ENCODE measurements at places on chromosomes 5 and 9.
A peak's percentile ranks its signal among the peaks of the same experiment; 100 is the strongest.

DNA sequence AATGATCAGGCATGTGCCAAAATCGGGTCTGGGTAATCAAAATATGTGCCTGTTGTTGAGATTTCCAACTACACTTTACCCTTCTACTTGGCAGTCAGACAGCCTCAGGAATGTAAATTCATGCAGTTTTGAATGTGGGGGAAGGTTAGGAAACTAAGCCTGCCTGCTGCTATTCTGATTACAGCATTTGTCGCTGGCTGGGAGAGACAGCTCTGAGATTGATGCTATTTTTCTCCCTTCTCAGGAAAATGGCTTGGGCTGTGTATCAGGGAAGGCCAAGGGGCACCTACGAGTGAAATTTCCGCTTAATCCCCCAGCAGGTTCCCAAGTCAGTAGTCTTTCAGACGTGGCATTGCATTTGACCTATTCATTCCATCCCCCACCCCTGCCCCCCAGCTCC lies 3.6 kb upstream of the RGS7BP start:
- DNase-seq, result no peak

GRCh38 chr5:147388184-147389108 lies 121.4 kb downstream of the DPYSL3 start:
- DNase-seq, result no peak

- DNase-seq, result no peak
Measured at GRCh38 chr5:176342766-176343458, 18.7 kb downstream of the KIAA1191 start.

DNA sequence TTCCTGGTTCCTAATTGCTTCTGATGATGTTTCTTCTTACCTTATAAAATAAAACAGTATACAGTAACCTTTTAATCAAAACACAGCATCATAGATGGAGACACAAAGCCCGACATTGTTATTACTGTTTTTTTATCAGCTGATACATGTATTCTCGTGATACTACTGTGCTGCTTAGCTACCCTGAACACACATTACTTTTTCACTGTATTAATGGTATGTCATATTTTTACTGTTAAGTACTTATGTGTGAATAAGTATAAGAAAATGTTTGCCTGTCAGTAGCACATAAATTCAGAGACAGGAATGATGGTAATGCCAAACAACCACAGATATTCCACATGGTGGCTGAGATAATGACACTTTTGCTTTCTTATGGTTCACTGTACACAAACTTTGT lies 68.7 kb downstream of the RAB24 start:
- DNase-seq, result no peak

DNA sequence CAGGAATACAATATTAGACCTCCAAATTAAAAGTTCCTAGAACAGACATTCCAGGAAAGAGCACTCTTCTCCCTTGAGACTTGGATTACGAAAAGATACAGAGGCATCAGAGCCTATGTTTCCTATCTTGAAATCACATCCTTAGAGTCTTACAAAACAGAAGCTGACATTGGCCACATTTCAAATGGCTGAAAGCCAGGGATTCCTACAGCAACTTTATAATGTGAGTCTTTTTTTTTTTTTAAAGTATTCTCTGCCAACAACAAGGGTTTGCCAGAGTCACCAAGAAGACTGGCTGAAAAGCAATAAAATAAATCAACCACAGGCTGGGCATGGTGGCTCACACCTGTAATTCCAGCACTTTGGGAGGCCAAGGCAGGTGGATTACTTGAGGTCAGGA lies 63.1 kb downstream of the TRPM6 start:
- DNase-seq, result no peak

DNA sequence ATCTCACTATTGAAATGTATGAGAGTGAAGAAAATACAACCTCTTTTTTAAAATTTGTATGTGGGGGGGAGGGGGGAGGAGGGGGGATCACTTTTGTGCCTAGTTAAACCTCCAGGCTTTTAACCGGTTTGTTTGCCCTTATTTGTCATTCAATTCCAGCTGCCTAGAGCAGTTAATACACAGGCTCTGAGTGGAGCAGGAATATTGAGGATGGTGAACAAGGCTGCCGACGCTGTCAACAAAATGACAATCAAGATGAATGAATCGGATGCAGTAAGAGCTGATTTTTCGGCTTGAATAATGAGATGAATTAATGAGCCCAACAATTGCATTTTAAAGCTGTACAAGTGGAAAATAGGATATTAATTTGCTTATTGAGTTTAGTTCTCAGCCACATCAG lies 28.7 kb upstream of the SNX24 start:
- DNase-seq, result no peak

- DNase-seq, result no peak
Measured at GRCh38 chr5:34452170-34452828, 203.8 kb upstream of the RAI14 start.

DNA sequence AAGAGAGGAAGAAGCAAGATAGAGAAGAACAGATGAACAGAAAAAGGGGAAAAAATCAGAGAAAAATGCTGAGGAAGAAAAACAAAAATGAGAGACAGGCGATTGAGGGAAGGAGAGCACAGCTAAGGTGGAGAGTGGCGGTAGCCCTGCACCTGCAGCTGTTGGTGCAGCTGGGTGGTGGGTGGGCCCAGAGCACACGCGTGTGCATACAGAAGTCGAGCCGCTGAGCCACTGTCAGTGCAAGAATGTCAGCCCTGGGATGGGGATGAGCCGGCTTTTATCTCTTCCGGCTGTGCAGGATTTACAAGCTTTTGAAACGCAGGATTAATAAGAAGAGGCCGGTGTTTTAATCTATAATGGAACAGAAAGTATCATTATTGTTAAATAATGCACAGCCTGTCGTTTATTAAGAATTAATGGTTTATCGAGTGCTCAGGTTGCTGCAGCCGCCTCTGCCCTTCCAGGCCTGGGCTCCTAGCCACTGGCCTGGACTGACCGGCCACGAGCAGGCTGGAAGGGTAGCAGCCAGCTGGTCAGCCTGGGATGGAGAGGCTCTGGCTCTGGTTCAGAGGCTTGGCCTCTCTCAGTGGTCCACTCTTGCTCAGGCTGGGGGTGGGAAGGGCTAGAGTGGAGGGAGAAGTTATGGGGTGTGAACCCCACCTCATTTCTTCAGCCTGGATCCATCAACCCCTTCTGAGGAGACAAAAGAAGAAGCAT lies 68.7 kb downstream of the PCDH1 start:
- no peak for DNase-seq

- DNase-seq, result no peak
Measured at GRCh38 chr9:1453636-1454035, 403.5 kb downstream of the DMRT2 start.

DNA sequence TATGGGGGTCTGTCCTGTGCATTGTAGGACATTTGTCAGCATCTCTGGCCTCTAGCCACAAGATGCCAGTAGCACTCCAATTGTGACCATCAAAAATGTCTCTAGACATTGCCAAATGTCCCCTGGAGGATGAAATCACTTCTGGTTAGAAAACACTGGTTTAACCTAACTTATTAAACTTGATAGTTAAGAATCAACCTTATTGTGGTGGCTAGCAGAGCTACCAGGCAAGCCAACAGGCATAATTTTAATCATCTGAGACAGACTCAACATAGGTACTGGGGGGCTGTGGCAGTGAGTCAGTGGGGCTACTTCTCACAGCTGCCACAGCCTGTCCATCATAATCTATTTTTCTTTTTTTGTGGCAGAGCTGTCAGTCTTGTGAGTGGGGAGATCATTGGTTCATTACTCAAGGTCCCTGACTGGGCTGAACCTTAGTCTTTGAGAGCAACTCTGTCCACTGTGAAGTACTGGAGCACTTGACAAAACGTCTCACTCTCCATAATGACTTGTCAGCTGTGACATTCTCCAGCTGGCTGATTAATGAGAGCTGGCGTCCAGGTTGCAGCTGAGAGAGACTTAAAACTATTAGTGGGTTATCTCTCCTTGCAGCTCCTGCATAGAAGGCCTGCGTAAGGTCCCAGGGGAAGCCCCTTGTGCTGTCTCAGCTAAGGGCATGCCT lies 107.9 kb downstream of the DCP2 start:
- no peak for DNase-seq

GRCh38 chr9:79583952-79584654 lies 12.3 kb downstream of the TLE4 start:
- DNase-seq, result peak; percentile 19

GRCh38 chr5:14035859-14036503 lies 91.5 kb upstream of the DNAH5 start:
- no peak for DNase-seq

DNA sequence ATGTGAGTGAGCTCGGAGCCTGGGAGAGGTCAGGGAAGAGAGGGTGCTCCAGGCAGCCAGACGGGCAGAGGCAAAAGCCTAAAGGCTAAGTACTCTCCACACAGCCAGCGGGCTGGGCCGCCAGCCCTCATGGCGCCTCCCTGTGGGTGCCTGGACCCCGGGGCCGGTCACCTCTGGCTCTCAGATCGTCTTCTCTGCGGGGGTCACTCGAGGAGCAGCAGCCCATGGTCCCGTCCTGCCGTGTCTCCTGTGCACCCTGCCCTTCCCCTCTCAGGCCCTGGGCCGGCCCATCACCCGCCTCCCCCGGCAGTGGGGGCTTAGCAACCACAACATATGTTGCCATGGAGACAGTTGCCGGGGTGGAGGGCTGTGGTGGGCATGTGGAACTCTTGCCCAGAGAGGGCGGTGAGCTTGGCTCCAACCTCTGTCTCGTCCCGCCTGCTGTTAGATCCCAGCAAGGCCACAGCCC lies 4.2 kb downstream of the AK1 start:
- DNase-seq, result no peak

- DNase-seq, result peak; percentile 26
Measured at GRCh38 chr9:69173891-69174615, at the start of gene TJP2. TSS of gene TJP2 (plus strand) at chr9:69174277. CDS start at chr9:69174373, 96 bp downstream.

GRCh38 chr9:8280811-8281210 lies 481.2 kb upstream of the DMAC1 start:
- DNase-seq, result no peak

DNA sequence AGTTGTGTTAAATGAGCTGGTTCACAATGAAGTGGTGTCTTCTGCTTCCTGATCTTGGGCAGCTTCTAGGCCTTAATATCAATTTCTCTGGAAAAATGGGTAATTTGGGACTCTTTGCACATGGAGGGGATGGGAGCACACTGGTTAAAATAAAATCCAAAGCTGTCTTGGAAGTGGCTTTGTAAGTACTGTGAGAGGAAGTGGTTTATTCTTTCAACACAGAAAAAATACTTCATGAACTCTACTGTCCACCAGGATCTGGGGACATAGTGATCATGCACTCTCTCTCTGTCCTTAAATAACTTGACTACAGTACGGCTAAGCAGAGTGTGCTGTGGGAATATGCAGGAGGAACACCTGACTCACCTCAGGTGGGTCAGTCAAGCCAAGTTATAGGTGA lies 2.4 kb downstream of the PCYOX1L start:
- DNase-seq, result no peak

GRCh38 chr9:26375448-26375847 lies 517.2 kb downstream of the CAAP1 start:
- DNase-seq, result no peak

DNA sequence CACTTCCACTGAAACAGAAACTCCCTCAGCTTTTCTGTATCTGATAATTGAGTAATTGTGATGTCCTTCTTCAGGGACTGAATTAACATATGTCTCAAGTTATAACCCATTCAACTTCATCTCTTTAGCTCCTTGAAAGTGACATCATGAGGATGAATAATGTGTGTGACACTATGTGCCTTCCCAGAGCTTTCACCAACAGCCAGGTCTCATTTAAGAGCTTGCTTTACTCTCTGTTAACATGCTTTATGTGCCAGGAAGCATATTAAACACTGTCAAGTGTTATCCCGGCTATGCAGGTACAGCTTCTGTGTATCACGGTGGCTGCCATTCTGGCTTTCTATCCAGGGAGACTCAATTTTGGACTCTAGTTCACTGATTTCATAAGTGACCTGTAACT lies 799.9 kb downstream of the CDH12 start:
- DNase-seq, result no peak

GRCh38 chr5:54673523-54674225 lies 156.1 kb downstream of the SNX18 start:
- peak; percentile 19 for DNase-seq

DNA sequence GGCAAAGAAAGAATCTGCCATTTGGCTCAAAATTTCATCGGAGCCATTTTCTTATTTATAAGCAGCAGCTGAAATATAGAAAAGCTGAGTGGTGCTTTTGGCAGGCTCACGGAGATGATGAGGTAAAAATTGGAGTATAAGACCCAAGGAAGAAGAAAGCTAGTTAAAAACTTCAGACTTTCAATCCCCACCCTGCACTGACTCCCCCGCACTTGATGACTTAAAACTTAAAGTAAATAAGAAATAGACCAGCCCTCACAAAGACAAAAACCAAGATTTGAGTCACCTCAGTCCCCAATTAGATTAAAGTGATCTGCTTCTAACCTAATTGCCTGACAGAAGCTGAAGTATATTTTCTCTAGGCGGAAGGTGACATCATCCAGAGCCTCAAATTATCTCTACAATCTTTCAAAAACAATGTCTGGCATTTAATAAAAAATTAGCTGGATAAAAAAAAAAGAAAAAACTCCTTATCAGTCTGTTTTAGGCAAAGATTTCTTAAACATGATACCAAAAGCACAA lies 124.0 kb upstream of the PJA2 start:
- DNase-seq, result no peak

DNA sequence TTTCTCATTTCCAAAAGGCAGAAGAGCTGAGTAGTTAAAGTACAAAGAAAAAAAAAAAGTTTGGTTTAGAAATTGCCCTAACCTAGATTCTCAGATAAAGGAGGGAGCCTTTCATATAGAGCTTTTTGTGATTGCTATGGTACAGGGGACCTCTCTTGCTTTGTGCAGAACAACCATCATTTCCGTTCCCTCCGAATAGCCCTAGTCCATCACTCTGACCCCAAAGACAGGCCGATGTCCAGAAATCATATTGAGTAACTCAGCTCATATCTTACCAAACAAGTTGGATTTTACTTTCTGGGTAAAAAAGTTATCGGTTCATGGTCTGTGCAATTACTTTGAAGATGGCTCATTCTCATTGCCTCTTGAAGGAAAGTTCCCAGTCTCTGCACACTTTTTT lies 36.7 kb upstream of the COL15A1 start:
- no peak for DNase-seq

- no peak for DNase-seq
Measured at GRCh38 chr5:160651692-160652645, 200.0 kb downstream of the ATP10B start.
